ENCODE measurements at places on chromosomes 3 and 15.

GRCh38 chr15:64969401-64969800 lies 20.3 kb downstream of the SPG21 start:
- DNase-seq, result no peak

DNA sequence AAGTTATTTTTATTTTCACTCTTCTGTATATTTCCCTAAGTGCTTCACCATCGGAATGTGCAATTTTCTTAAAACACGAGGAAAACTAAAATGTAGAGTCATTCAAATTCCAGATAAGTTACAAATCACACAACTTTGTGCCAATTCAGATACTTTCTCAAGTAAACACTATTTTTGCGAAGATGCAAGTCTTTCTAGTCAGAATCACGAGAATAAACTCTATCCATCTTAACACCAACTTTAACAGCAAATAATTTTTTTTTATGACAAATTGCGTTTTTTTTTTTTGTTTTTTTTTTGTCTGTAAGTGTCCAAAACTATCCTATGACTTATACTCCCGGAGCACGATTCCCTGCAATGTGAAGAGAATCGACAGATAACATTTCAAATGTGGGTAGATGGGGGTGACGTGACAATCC lies 1.3 kb downstream of the STAG1 start:
- DNase-seq, result no peak

GRCh38 chr3:69408542-69408941 lies 22.7 kb upstream of the FRMD4B start:
- no peak for DNase-seq

GRCh38 chr3:11671648-11672100 lies 28.0 kb upstream of the VGLL4 start:
- no peak for DNase-seq

DNA sequence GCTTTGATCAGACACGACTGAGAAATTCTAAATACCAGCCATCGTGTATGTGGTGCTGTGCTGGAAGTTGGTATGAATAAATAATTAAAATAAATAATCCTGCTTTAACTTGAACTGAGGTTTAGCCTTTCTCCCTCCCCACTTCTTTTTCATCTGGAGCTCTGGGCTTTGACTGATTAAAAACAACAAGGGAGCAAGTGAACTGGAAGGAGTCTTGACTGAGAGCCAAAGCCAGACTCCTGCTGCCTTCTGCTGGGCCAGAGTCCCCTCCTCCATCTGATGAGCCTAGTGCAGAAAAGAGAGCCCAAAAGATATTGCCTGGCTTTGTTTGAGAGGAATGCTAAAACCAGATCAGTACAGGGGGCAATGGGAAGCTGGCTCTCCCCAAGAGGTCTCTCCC lies 96.0 kb downstream of the CCNL1 start:
- DNase-seq, result no peak

DNA sequence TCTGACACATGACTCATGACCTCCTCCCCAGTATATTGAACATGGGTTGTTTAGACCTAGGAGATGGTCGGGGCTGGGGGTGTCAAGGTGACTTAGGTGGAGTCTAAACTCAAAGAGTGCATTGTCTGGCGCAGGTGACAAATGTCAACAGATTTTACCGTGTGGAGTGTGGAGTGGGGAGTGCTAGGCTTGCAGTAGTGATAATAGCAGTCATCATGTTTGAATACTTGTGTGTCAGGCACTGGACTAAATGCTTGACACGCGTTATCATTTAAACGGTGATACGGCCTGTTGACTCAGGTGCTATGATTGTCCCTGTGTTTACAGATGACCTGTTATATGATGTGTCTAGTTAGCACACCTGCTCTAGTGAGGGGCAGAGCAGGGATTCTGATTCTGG lies 30.8 kb downstream of the MUC20 start:
- DNase-seq, result no peak

GRCh38 chr15:37824717-37825382 lies 109.6 kb upstream of the TMCO5A start:
- no peak for DNase-seq

GRCh38 chr3:54960082-54960481 lies 32.2 kb upstream of the LRTM1 start:
- DNase-seq, result no peak

DNA sequence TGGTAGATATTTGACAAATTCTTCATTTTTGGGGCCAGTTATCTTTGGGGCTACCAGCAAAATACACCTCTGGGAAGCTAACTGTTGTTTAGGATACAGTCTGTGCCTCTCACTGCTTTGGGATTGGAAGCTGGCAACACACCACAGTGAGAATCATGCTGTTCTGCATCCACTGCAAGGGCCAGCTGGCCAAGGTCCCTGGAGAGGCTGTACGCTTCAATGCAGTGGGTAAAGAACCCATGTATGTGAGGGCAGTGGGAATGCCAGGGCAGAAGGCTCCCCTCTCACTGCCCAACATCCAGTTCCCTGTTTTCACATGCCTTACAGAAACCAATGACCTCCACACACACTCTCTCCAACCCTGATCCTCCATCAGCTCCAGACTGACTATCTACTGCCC lies 20.1 kb downstream of the ZDHHC3 start:
- DNase-seq, result no peak

- peak; percentile 40 for DNase-seq
These were observed 38.6 kb upstream of the CSPG4 start for GRCh38 chr15:75751116-75751875.

DNA sequence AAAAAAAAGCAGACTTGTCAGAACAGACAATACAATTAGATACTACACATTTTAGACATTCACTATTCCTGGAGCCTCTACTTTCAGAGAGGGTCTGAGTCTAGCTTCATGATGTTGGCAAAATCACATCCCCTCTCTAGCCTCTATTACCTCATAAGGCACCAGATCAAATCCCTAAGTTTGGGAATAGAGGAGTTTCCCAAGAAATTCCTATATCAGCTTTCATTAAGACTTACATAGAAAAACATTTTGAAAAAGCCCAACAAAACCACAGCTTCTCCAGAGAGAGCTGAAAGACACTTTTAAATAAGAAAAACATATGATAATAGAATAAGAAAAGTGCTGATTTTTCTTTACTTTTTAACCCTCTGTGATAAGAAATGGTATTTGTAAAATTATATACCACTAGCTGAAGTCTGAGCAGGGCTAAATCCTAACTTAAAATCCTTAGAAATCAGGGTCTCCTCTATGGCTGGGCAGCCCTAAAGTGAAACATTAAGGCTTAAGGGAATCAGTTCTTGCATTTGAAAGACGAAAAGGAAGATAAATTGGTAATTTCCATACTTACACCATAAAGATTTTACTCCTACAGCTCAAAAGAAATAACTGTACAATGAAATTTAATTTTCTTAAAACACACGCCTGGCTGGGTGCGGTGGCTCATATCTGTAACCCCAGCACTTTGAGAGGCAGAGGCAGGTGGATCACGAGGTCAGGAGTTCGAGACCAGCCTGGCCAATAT lies 4.3 kb downstream of the TBC1D2B start:
- no peak for DNase-seq

- DNase-seq, result no peak
These were observed 293.0 kb downstream of the UBE2E2 start for GRCh38 chr3:23496165-23496564.

- DNase-seq, result no peak
These were observed 1.4 kb downstream of the PGPEP1L start for GRCh38 chr15:99006146-99006545.

DNA sequence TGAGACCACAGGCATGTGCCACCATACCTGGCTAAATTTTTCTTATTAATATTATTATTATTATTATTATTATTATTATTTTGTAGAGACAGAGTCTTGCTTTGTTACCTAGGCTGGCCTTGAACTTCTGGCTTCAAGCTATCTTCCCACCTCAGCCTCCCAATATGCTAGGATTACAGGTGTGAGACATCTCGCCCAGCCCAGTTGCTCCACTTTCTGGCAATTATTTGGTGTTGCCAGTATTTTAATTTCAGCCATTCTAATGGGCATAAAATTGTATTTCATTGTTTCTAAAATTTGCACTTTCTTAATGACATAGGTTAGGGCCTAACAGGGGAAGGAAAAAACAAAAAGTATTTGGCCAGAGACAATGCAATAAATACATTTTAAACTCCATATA lies 1217.6 kb upstream of the ALCAM start:
- no peak for DNase-seq

- DNase-seq, result no peak
These were observed 22.7 kb upstream of the UBXN7 start for GRCh38 chr3:196454935-196455334.

- DNase-seq, result no peak
These were observed 4.4 kb upstream of the CLDN11 start for GRCh38 chr3:170414202-170414663.

GRCh38 chr15:70920981-70921696 lies 28.5 kb downstream of the LRRC49 start:
- no peak for DNase-seq

GRCh38 chr15:28116521-28117431 lies 17.7 kb upstream of the OCA2 start:
- DNase-seq, result no peak

DNA sequence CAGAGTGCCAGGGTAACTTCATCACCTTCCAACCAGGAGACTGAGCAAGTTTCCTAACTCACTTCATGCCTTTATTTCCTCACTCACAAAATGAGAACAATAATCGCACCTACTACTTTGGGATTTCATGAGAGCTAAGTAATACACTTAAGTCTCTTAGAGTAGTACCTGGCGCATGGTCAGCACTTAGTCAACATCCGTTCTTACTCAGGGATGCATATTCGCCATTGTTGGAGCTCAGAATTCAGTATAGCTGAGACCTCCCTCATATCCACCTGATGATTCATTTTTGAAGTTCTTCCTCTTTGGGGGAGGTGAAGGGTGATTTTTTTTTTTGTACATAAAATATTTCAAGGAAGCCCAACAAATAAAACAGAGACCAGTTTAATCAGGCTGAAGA lies 188.2 kb downstream of the AGBL1 start:
- DNase-seq, result no peak

GRCh38 chr3:46649436-46649835 lies 37.1 kb downstream of the FAM240A start:
- DNase-seq, result no peak

- no peak for DNase-seq
These were observed 157.3 kb upstream of the CGNL1 start for GRCh38 chr15:57218826-57219576.

GRCh38 chr15:41852736-41853590 lies 14.3 kb downstream of the PLA2G4B start:
- DNase-seq, result no peak

DNA sequence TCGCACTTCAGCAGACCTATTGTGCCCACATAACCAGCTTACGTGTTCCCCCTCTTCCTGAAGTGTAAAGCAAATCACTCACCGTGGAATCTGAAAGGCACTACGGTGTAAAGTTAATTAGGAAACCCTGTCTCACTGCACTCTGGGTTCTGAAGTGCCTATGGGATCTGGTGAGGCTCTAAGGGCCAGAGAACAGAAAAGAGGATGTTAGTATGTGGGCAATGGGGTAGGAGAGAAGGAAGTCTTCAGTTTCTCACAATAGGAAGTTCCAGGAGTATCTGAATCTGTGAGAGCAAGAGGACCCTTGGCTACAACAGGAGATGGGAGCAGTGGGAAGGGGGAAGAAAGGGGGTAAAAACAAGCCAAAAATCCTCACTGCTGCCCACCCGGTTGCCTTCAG lies 71.4 kb downstream of the ITGB5 start:
- DNase-seq, result no peak

DNA sequence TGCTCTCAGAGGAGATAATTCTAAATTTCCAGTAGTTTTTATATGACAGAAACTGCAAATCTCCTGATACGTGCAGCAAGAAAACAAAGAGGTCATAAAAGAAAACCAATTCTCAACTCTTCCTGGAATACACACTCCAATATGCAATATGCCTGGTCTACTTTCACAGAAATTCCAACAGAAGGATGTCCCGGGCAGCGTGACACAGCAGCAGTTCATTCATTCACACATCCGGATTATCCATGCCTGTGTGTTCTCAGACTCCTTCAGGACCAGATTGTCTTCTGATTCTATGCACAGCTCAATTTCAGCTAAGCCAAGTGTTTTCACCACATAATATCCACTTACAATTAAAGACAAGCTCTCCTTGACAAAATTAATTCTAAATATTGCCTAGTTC lies 64.3 kb downstream of the FBN1 start:
- no peak for DNase-seq

GRCh38 chr3:52857133-52857532 lies 22.3 kb upstream of the MUSTN1 start:
- DNase-seq, result no peak

- no peak for DNase-seq
These were observed 38.3 kb upstream of the IL12A start for GRCh38 chr3:159950156-159950898.

- no peak for DNase-seq
These were observed 111.7 kb downstream of the LMLN start for GRCh38 chr3:198071602-198072287.

GRCh38 chr15:68303560-68304436 lies 26.3 kb downstream of the FEM1B start:
- DNase-seq, result peak; percentile 71

GRCh38 chr3:9455596-9456131 lies 58.2 kb downstream of the SETD5 start:
- no peak for DNase-seq

GRCh38 chr3:79976466-79976865 lies 208.7 kb upstream of the ROBO1 start:
- DNase-seq, result no peak

- no peak for DNase-seq
These were observed 91.1 kb upstream of the LRRN1 start for GRCh38 chr3:3707858-3708768.

DNA sequence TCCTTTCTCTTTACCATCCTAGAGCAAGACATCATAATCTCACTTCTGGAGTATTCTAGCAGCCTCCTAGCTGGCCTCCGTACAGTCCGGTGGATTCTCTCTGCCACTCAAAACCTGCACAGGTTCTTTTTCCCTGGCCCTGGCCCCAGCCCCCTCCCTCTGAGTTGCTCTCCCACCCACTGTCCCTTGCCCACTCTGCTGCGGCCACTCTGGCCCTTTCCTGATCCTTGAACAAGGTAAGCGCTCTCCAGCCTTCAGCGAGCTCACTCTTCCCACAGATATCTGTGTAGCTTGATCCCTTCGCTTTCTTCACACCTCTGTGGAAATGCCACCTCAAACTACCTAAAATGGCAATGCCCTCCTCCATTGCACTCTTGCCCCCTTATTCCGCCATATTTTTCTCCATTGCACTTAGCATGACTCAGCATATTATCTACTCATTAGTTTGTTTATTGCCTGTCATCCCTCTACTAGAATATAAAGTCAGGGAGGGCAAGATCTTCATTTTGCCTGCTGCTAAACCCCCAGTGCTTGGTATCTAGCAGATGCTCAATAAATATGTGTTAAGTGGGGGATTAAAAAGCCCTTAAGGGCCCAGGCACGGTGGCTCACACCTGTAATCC lies 65.6 kb upstream of the ATP13A3 start:
- no peak for DNase-seq

DNA sequence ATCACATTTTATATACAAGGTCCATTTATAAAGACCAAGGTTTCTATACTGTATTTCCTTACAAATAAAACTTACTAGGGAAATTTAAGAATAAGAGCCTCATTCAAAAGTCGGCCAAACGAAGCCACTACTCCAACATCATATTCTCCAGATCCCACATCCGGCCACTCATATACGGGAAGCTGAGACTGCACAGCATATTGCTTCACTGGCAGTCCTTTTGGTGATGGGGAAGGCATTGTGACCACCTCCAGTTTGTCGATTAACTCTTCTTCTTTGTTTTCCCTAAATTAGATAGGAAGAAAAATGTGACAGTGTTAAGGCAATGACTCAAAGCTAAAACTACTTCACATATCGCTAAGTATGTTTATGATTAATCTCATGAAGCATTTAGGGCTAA lies 2.7 kb downstream of the MTFMT start:
- no peak for DNase-seq
